ENCODE measurements at places on chromosomes 2 and 18.

DNA sequence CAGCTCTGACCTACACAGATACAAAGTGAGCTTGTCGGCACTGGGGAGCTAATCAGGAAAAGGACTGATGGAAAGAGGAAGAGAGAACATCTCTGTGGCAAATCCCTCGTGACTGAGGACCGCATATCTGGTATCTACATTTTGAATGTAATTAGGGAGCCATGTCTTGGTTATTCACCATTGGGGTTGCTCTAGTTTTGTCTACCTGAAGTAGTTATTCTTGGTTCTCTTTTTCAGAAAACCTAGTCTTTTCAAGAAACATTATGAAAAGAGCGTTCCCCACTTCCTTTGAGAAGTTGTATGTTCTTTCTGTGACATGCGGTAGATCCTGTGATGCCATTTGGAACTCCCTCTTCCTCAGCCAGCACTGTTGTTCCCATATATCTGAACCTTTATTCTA lies 104.4 kb downstream of the DOCK10 start:
- DNase-seq, result no peak

DNA sequence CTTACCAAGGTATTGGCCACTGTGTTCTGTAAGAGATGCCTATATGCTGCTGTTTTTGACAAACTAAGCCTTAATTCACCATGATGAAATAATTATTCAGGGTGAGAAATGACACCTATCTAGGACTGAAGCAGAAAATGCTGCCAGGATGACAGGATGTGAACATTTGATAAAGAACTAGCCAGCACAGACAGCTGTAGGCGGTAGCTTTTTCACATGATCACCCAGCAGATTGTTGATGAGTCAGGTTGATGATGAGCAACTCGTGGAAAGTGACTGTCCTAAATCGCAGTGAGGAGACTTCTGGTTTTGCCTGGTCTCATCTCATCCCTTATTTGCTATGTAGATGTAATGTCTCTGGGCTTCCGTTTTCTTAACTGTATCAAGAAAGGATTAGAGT lies 144.1 kb downstream of the PRPF40A start:
- no peak for DNase-seq

DNA sequence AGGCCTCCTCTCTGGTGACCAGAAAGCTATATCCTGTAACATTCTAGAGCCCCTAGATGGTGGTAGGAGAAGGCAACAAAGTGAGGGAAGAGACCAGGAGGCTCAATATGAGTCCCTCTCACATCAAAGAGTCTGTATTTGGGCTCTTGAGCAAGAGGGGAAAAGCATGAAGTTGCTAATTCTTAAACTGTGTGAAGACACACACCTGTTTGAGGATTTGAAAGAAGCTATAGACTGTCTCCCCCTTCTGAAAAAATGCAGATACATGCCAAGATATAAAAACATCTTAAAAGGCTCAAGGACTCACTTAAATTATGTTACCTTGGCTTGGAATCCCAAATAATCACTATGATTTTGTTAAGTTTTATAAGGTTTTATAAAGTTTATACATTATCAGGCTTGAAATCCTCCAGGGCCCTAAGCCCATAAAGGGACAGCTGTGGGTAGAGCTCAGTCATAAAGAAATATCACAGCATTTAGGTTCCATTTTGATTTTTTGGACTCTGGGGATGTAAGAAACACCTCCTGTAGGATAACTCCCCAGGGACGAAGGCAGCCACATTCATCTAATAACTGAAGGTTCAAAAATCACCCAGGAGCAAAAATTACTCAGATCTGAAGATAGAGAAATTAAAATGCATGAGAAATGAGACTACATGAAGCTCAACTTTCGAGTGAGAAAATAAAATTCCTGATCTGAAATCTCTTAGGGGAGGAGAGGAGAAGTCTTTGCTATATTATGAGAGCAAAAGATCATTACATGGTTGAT lies 136.1 kb upstream of the LGALSL start:
- no peak for DNase-seq

DNA sequence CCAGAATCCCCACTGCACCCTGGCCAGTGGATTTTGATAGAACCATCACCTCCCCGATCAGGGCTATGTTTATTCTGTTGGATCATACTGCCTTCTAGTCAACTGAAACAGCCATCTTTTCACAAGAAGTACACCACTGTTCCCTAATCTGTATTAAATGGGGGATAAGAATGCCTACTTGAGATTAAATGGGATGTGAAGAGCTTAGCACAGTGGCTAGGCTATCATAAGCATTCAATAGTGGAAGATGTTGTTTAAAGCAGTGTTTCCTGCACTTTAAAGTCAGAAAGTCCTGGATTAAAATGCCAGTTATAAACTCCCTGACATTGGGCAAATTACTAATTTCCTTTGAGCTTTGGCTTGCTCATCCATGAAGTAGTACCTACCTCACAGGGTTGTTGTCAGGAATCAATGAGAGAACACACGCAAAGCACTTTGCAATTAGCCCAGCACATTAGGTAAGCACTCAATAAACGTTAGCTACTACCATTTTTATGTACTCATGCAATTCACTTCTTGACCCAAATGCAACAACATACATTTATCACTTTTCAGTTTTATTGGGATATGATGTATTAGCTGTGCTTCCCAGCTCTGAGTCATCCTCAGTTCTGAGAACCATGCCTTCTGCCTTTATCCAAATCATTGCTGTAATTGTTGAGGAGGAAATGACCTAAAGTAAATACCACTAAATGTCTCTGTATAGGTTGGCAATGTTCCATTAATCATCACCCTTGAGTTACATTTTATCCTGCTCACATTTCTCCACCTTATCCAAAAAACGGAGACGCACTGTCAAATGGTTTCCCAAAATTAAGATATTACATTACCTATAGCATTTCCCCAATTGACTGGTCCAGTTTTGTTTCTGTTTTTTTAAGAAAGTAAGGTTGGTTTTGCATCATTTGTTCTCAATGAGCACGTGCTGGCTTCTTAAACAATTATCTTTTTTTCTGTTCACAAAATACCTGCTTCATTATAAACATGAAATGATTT lies 2.1 kb downstream of the TMEM247 start:
- DNase-seq, result no peak

DNA sequence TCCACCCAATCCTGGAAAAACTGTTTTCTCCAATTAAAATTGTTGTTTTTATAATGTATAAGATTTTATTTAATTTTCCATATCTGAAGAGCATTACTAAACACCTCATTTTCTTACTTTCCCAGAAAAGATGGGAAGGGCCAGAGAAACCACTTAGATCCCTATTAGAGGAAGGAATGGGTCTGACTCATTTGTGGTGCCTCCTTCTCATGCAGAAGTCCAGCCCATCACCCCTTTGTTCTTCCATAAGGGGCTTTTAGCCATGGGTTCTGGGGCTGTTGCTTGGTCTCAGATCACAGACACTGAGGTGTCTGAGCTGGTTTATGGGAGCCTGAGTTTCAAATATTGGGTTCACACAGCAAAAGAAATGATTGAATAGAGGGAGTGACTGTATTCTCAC lies 152.2 kb downstream of the ESCO1 start:
- no peak for DNase-seq

- no peak for DNase-seq
Measured at GRCh38 chr18:45838302-45839070, 13.0 kb downstream of the SIGLEC15 start.

All from iPS DF 6.9 (cell line).